ENCODE measurements at places on chromosomes 11 and 22. TPM values are rescaled to one million over a fixed set of nuclear protein-coding genes. Genes with fewer than 3 reads are reported as not detected.

Gene MCAT
- total RNA-seq = 17.9 TPM

Gene CLCF1
- total RNA-seq = 5.2 TPM

Gene KLHL35
- total RNA-seq = 4.6 TPM

Gene LRRC4C
- under 0.01 TPM for total RNA-seq

Gene TRIM51
- not detected for total RNA-seq

Gene GVQW3
- total RNA-seq = 1.1 TPM

Gene MS4A6A
- not detected for total RNA-seq

Gene GLB1L2
- not detected for total RNA-seq

Gene ARHGAP32
- 13.3 TPM for total RNA-seq

Gene PRODH
- total RNA-seq = 0.44 TPM

Gene SCARF2
- 46.0 TPM for total RNA-seq

Gene KCTD14
- total RNA-seq = 1.7 TPM

Gene NCF4
- total RNA-seq = not detected

Gene TESMIN
- total RNA-seq = 0.57 TPM

Gene BIK
- total RNA-seq = 1.3 TPM

Gene CNTF
- 4.9 TPM for total RNA-seq

Gene PRDX5
- 124 TPM for total RNA-seq

Gene KCNQ1OT1
- total RNA-seq = 4.2 TPM

Gene DDIAS
- under 0.01 TPM for total RNA-seq

Gene LAYN
- total RNA-seq = 9.6 TPM

Gene CDHR5
- total RNA-seq = not detected

Gene MYEOV
- total RNA-seq = 46.8 TPM

Gene SMDT1
- total RNA-seq = 1.6 TPM

Gene SOX10
- not detected for total RNA-seq

Gene RBFOX2
- 107 TPM for total RNA-seq

Gene OR2D2
- total RNA-seq = 1.4 TPM

Gene SAA4
- total RNA-seq = not detected

Gene CRACR2B
- 0.66 TPM for total RNA-seq

Gene PGR
- total RNA-seq = under 0.01 TPM

Gene EMID1
- not detected for total RNA-seq
